ENCODE measurements at places on chromosomes 13 and 19. TPM values are rescaled to one million over a fixed set of nuclear protein-coding genes. Genes with fewer than 3 reads are reported as not detected.

DNA sequence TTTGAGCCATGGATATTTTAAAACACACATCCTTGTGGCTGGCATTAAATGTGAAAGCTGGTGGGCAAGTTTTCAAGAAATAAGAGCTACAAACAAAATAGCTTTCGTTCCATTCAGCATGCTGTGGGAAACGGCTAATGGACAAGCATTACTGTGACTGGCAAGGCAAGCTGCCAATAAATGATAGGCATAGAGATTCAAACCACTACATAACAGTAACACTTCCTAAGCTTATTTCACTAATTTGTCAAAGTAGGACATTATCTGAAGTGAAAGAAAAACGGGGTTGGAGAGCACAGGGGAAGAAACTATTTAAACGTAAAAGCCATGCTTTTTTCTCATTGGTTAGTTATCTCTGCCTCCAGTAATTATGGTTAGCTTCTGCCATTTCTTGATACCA is 26.0 kb downstream of the OBI1 start:
- DNase-seq = no peak

DNA sequence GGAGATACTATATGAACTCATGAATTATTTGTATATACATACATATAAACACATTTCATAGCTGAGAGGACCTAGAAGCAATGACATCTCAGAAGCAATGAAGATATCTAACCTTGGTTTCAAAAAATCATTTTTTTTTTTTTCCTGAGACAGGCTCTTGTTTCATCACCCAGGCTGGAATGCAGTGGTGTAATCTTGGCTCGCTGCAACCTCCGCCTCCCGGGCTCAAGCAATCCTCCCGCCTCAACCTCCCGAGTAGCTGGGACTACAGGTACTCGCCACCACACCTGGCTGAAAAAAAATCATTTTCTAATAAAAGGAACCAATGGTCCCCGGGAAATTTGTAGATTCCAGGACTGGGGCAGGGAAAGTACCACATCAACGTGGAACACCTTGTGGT is 4.0 kb downstream of the ZNF565 start:
- no peak for DNase-seq

DNA sequence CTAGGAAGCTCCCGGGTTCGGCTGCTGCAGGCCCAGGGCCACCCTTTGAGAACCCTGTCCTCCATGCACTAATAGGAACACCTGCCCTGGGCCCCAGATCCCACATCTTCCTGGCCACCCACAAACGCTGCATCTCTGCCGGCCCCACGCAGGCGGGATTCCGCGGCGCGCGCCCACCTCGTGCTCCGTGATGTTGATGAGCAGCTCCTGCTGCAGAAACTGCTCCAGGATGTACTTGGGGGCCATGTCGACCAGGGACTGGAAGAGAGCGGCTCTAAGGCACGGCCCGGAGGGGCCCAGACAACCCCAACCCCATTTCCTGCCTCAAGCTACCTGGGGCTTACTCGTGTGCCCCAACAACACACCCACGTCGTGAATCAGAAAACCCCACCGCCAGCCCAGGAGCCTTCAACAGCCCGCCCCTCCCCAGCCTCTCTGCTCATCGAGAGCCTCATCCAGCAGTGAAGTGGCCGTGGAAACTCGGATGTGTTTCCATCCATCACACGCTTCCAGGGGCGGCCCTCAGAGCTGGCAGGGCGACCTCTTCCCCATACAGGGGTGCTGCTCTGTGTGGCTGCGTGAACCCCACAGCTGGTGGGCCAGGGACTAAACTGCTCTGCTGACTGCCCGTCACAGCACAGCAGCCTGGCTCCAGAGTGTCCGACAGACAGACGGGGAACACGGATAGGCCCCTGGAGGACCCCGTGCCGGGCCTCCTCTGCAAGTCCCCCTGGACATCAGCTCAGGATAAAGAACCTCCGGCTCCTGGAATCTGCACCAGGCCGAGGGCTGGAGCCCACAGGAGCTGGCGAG is 4.2 kb downstream of the POLR2E start:
- DNase-seq = no peak

DNA sequence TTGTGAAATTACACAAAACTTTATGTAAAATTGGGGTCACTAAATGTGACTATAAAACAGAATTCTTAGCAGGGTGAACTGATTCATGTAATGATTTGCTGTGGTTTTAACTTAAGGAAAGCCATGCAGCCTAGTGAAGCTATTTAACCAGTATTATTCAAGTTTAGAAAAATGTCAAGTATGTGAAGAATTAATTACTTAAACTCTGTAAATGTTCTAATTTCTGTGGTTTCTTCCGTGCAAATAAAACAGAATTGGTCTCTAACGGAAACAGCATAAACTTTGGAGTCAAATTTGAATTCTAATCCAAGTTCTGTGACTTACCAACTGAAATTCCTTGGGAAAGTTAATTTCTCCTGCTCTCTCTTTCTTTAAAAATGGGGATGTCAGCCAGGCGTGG is 13.3 kb downstream of the CDC16 start:
- no peak for DNase-seq

DNA sequence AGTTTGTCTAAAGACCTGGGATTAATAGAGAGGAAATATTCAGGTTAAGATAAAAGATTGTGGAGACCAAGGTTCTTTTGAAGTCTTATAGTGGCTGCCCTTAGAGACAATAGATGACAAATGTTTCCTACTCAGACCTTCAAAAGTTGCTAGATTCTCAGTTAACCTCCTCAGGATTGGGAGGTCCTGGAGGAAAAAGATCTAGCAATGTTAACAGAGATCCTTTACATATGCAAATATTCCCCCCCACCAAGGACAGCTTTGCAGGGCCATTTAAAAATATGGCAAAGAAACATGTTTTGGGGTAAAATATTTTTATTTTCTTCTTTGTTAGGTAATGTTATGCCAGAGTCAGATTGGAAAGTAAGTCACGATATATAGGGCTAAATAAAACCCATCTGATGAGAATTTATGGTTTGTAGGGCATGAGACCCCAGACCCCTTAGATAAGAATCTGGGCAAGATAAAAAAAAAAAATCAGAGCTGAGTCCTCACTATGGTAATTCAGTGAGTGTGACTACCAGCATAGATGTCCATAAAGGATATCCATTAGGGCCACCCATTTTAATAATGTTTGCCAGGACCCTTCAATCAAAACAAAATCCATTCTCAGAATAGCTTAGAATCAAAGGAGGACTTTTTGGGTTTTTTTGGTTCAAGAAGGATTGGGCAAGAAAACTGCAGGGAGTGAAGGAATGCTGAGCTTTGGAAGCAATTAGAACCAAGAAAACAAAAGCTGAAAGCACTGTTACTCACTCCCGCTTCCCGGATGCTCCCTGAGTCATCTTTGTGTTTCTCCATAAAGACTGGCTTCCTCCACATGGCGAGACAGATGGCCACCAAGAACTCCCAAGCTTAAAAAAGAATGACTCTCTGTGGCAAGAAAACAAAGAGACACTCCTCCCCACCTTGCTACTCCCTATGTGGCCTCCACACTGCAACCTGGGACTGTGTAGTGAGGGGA is 28.2 kb downstream of the VSTM1 start:
- DNase-seq = no peak

GRCh38 chr19:9073806-9074205 is 13.1 kb upstream of the OR1M1 start:
- no peak for DNase-seq

- DNase-seq = no peak
Measured at GRCh38 chr19:39971380-39972035, 543 bp downstream of the PSMC4 start.

- no peak for DNase-seq
Measured at GRCh38 chr13:53351021-53351420, 322.4 kb downstream of the OLFM4 start.

GRCh38 chr19:17061691-17062090 is 13.6 kb downstream of the HAUS8 start:
- no peak for DNase-seq

- DNase-seq = peak; percentile 82
Measured at GRCh38 chr19:12779162-12779993, 4.0 kb upstream of the HOOK2 start.

GRCh38 chr19:44891016-44891882 is at the start of gene TOMM40:
Gene TOMM40 (plus strand): TSS chr19:44891254. CDS start chr19:44891416, 162 bp downstream.
- no peak for DNase-seq

DNA sequence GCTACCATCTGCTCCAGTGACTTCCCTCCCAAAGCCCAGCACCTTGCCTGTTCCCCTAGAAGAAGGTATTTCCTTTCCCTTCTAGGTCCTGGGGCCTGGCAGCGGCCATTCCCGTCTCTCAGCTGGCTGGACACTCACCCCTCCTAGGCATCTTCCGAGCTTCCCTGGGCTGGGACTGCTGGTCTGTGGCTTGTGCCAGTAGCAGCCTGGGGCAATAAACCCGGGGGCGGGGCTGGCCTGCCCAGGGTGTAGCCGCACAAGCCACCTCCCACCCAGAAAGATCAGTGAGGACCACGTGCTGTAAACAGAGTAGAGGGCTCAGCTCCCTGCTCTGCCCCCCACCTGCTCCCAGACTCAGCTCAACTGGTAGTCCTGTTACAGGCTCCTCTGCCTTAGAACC is 15.0 kb downstream of the LIPE start:
- DNase-seq = no peak

SGCG gene
- 70.1 TPM for polyA plus RNA-seq

FSD1 gene
- 1.2 TPM for polyA plus RNA-seq

NTN5 gene
- polyA plus RNA-seq = 0.72 TPM

CYP4F8 gene
- polyA plus RNA-seq = not detected

VSIG10L gene
- 1.3 TPM for polyA plus RNA-seq

PMIS2 gene
- not detected for polyA plus RNA-seq

KLHL1 gene
- polyA plus RNA-seq = not detected
